ENCODE measurements at places on chromosomes 16 and 17.
A peak's percentile ranks its signal among the peaks of the same experiment; 100 is the strongest.

GRCh38 chr17:34363183-34363661 is at the start of gene CCL1:
TSS of gene CCL1 (minus strand) at chr17:34363233. CDS start at chr17:34363161, 72 bp downstream.
- DNase-seq, result no peak

DNA sequence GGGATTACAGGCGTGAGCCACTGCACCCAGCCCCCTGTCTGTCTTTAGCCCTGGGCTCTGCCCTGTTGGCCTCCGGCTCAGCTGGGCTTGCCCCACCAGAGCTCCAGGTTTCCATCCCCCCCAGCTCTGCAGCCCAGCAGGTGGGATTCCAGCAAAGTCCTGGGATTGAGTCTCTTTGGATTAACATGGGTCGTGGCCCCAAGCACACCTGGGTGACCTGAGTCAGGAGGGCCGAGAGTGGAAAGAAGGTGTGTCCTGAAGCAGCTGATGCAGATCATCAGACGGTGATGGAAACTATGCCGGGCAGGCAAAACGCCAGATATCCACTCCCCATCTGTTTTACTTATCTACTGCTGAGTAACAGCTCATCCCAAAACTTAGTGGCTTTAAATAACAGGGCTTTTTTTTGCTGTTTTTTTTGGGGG is 72.5 kb downstream of the KNOP1 start:
- no peak for DNase-seq

DNA sequence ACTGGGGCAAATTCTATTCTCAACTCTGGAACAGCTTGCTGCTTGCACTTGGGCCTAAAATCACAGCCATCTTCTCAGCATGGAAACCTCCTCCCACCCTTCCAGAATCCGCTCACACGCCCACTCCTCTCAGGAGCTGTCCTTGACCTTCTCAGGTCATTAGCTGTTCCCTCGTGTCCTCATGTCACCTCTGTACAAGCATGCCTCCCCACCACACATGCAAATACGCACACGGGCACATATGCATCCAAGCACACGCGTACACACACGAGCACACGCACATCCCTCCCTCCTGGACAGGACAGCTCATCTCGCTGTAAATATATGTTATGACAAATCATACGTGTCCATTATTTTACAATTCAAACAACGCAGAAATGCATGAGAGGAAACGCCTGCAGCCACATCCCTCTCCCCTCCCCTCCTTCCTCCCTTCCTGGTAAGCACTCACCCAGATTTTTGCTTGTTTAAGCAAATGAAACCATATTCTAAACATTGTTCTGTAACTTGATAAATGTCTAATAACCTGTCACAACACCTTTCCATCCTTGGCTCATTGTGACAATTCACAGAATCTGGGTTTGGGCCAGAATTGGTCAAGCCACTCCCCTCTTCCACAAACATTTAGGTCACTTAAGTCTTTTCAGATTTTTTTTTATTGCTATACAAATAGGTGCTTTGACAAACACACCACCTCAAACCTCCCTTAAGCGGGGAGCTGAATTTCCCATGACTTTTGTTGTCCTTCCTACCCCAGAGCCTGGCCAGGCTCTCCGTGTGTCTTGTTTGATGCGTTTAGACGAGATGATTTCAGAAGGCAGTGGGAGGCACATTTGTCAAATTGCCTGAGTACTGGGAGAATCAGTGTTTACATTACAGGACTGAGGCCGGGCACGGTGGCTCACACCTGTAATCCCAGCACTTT is 41.7 kb downstream of the DNAH17 start:
- no peak for DNase-seq

- no peak for DNase-seq
Measured at GRCh38 chr16:73285436-73286201, 237.7 kb upstream of the ZFHX3 start.

GRCh38 chr16:87833548-87833947 is 35.8 kb downstream of the SLC7A5 start:
- DNase-seq, result no peak

- DNase-seq, result no peak
Measured at GRCh38 chr16:10951026-10951425, 6.7 kb downstream of the CLEC16A start.

DNA sequence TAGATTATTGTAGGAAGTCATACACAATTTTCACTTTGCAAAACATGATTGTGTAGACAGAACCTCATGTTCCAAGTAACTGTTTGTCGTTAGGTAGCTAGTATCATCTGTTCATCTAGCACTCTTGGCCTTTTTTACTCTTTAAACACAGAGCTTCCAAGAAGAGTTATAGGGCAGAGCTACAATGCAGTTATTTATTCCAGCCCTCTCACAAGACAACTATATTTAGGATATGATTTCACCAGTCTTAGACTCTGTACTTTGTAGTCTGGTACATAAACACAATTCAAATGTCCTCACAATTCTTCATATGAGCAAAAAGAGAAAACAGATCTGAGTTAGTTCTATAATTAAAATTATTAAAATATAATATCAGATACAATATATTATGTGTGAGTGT is 37.9 kb downstream of the KCNJ2 start:
- DNase-seq, result no peak

- no peak for DNase-seq
Measured at GRCh38 chr17:57720386-57721035, 24.6 kb downstream of the CCDC182 start.

- DNase-seq, result no peak
Measured at GRCh38 chr17:41864498-41864835, 756 bp downstream of the KLHL11 start.

- DNase-seq, result no peak
Measured at GRCh38 chr17:28180449-28180848, 138.0 kb downstream of the NLK start.

DNA sequence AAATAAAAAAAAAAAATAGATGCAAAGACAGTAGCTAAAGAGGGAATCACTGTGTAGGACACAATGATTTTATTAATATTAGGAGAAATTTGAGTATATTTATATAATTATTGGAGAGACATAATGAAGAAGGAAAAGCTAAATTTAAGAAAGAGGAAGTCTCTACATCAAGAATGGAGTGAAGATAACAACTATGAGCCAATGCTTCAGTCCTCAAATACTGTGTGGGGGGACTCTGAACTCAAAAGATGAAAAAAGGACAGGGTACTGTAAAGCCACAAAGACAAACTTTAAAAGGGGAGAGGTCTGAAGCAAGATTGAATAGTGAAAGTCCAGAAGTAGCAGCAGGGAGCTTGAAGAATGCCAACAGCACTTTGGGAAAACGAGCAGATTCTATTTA is 44.7 kb downstream of the SKAP1 start:
- no peak for DNase-seq

GRCh38 chr17:42889809-42890208 is 10.8 kb upstream of the G6PC1 start:
- DNase-seq, result no peak

- peak; percentile 43 for DNase-seq
Measured at GRCh38 chr17:48625495-48626244, 488 bp downstream of the HOXB9 start.

- DNase-seq, result no peak
Measured at GRCh38 chr17:21381076-21381706, 5.0 kb downstream of the KCNJ12 start.

DNA sequence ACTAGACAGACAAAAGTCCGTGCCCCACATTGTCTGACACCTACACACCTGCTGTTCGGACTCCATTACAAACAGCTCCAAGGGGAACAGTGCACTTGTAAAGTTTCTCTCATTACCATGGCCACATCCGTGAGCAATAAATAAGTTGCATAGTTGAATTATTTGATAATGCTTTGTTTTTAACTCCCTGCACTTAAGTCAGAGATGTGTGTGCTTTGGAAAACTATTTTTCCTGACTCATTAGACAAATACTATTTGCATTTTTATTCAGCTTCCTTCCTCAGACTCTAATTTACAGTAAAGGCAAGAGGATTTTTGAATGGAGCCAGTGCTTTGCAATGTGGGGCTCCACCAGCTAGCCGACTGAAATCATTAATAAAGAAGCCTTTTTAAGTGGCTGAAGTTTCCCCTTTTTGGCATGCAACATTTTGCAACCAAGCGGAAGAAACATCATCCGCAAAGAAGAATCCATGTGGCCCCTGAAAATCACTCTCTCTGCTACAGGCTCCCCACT is 6.5 kb upstream of the CCL2 start:
- DNase-seq, result no peak

- DNase-seq, result no peak
Measured at GRCh38 chr17:75307957-75308731, 18.9 kb upstream of the SLC25A19 start.

GRCh38 chr16:64109241-64109640 is 1012.6 kb downstream of the CDH11 start:
- no peak for DNase-seq

- DNase-seq, result no peak
Measured at GRCh38 chr17:67610061-67610460, 107.7 kb upstream of the NOL11 start.

DNA sequence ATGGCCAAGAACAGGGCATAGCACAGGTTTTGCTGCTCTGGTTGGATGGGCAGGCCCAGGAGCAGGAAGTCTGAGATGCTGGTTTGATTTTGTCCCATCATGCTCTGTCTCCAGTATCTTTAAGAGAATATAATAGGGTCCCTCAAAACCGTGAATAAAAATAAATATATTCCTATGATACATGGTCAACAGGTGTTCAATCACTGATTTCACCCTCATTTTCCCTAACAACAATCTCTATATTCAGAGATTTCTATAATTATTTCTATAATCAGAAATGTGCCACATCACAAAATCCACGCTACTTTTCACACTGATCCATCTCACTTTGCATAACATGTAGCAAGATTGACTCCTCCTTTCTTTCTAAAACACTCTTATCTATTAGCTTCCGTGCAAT is at the start of gene OR1E2:
Gene OR1E2 (minus strand): TSS at position 101 of the 400 bp plus-strand sequence. CDS start 0 bp downstream, at position 101.
- DNase-seq, result no peak

- DNase-seq, result no peak
Measured at GRCh38 chr17:50640686-50641351, 6.1 kb downstream of the ABCC3 start.

DNA sequence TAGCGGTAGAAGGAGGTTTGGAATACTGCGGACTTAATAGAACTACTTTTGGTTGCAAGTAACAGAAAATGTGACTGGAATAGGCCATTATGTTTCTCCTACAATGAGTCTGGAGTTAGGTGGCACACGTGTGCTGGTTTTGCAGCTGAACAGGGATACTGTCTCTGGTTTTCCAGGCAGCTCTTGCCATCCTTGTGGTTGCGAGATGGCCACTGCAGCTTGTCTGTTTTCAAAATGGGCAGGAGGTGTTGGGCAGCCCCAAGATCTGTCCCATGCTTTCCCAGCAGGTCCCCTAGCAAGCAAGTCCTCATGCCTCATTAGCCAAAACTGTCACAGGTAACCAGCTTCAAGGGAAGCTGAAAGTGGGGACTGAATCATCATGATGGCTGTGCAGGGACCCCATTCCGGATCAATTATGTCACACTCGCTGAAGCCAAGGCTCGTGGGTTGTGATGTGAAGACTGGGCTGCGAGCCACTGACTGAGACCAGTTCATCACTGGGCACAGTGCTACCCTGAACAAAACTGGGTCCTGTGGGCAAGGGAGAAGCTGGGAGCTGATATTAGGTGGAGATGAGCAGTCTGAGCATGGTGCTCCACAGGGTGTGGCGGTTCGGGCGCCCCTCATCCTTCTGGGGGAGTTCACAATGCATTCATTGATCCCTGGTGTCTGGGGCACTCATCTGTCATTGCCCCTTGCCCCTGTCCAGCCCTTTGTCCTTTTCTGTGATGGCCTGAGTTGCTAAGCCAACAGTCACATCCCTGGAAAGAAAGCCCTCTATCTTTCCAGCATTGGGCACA is 82.1 kb downstream of the KSR1 start:
- DNase-seq, result no peak

DNA sequence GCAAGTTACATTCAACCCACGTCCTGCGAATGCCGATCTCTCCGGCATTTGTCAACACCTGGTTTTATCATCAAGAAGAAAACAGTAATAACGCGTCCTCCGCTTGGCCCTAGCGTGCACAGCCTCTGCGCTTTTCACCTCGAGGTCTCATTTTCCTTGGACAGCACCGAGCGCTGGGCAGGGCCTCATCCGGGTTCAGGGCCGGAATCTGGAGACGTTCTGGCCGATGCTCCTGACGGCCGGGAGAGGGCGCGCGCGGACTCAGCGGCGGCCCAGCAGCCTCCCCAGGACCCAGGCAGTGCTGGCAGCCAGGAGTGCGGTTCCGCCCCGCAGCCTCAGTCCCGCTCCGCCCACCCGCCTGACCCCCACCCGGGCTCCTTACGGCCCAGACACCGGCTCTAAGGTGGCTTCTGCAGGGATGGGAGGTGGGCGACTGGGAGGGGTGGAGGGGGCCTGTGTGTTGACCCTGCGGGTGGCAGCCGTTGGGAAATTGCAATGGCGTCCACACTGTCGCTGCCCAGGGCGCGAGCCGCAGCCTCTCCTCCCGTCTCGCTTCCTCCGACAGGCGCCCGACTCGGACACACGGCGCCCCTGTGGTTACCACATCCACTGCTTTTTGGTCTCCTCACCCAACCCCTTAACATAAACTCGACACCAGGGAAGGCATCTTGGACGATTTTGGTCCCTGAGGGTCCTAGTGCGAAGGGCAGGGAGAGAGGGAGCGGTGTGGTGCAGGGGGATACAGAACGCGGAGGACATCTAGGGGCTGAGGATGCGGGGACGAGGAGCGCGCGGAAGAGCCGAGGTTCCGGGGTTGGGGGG is 7.4 kb upstream of the FLYWCH1 start:
- DNase-seq, result peak; percentile 79

GRCh38 chr17:42698736-42699414 is 16.5 kb downstream of the CNTNAP1 start:
- DNase-seq, result no peak

GRCh38 chr17:13420418-13420826 is 181.3 kb downstream of the HS3ST3A1 start:
- DNase-seq, result no peak

- no peak for DNase-seq
Measured at GRCh38 chr16:66263168-66263972, 103.1 kb upstream of the CDH5 start.

GRCh38 chr16:4693956-4694641 is 737 bp downstream of the NUDT16L1 start:
- DNase-seq, result peak; percentile 44

DNA sequence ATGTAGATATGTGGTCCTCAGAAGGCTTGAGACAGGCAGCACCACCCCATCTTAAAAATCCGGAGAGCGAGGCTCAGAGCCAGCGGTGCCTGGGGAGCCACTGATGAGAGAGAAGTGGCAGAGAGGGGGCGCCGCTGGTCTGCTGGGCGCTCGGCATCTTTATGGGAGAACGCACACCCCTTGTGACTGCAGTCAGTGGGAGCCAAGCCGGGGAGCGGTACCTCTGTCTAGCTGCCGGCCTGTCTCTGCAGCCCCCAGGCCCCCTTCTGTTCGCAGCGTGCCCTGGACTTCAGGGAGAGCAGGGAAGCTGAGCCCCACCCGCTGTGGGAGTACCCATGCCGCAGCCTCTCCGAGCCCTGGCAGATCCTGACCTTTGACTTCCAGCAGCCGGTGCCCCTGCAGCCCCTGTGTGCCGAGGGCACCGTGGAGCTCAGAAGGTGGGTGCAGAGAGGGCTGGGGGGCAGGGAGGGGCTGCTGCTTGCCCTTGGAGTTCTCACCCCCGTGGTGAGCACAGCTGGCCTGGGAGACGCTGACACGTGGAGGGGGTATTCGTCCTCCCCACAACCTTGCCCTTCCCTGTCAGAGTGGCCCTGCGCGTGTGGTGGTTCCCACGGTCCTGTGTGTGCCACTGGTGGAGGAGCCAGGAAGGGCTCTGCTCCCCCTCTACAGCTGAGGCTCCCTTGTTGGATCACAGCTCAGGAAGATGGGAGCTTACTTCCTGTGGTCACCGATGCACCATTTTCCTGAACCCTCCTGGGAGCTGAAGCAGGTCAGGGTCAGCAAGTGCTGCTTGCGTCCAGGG is 44.8 kb downstream of the PRMT7 start:
- no peak for DNase-seq
